ENCODE measurements at places on chromosomes 12 and 14. TPM values are rescaled to one million over a fixed set of nuclear protein-coding genes. Genes with fewer than 3 reads are reported as not detected.

Gene TEX22
- total RNA-seq, result 3.7 TPM

Gene SRGAP1
- total RNA-seq, result not detected

Gene RBP5
- 0.87 TPM for total RNA-seq

DNA sequence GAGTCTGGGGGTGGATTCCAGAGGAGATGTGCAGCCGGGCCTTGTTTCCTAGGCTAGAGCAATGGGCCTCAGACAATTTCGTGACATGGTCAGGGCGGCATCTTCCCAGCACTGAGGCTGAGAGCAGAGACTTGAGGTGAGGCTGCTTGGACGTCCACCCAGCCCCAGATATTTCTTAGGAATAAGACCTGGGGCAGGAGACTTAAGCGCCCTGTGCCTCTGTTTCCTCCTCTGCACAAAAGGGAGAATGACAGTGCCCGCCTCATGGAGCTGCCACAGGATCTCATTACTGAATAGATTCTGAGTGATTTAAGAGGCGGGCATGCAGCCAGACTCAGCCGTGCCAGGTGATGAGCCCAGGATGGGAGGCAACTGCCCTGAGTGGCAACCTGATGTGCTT is 297.9 kb upstream of the SFSWAP start:
- no peaks in the 10 kb centered on the region for H3K36me3 ChIP-seq
- H3K4me3 ChIP-seq, result no peak overlapping the region
- H3K4me1 ChIP-seq, result no peaks in the 10 kb centered on the region

DNA sequence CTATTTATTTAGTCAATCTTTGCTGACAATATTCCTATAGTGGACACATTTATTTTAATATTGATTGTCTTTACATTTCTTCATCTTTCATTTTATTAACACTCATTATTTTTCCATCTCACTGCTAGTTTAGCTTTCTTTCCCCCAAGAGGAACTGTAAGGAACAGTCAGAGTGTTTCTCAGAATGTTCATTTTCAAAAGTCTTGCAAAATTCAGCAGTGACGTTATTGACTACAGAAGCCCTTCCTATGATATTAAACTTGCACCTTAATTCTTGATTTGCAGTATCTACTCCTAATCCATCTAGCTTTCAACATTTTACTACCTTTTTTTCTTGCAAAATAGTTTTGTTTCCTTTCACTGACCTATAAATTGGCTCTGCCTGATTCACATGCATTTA is 13.0 kb downstream of the CLEC2B start:
- H3K27ac ChIP-seq, result no peak overlapping the region
- no peaks in the 10 kb centered on the region for H3K27me3 ChIP-seq
- no peak overlapping the region for H3K4me3 ChIP-seq
- H3K36me3 ChIP-seq, result peaks cover 73% of the 10 kb centered on the region
- no peak for DNase-seq
- H3K4me1 ChIP-seq, result peaks cover 16% of the 10 kb centered on the region

- H3K27ac ChIP-seq, result no peak overlapping the region
- H3K4me3 ChIP-seq, result no peak overlapping the region
- peaks cover 45% of the 10 kb centered on the region for H3K4me1 ChIP-seq
- peaks cover 2% of the 10 kb centered on the region for H3K36me3 ChIP-seq
- DNase-seq, result no peak
Measured at GRCh38 chr12:48973531-48973930, 2.0 kb upstream of the WNT10B start.

- peaks cover 52% of the 10 kb centered on the region for H3K27me3 ChIP-seq
- DNase-seq, result no peak
- H3K36me3 ChIP-seq, result no peaks in the 10 kb centered on the region
- H3K4me3 ChIP-seq, result no peak overlapping the region
- peaks cover 11% of the 10 kb centered on the region for H3K4me1 ChIP-seq
- H3K27ac ChIP-seq, result no peak overlapping the region
Measured at GRCh38 chr14:53964249-53964648, 7.6 kb upstream of the BMP4 start.

GRCh38 chr12:77795699-77796098 is 35.0 kb upstream of the NAV3 start:
- no peaks in the 10 kb centered on the region for H3K27me3 ChIP-seq
- DNase-seq, result no peak
- no peak overlapping the region for H3K27ac ChIP-seq
- H3K36me3 ChIP-seq, result no peaks in the 10 kb centered on the region

- no peak overlapping the region for H3K4me3 ChIP-seq
- H3K27ac ChIP-seq, result no peak overlapping the region
- no peaks in the 10 kb centered on the region for H3K27me3 ChIP-seq
- H3K36me3 ChIP-seq, result no peaks in the 10 kb centered on the region
Measured at GRCh38 chr12:127629066-127629820, 637.7 kb upstream of the TMEM132C start.

- H3K27me3 ChIP-seq, result no peaks in the 10 kb centered on the region
- H3K36me3 ChIP-seq, result no peaks in the 10 kb centered on the region
- H3K27ac ChIP-seq, result no peak overlapping the region
- no peaks in the 10 kb centered on the region for H3K4me1 ChIP-seq
Measured at GRCh38 chr12:5633106-5633505, 201.2 kb downstream of the NTF3 start.

DNA sequence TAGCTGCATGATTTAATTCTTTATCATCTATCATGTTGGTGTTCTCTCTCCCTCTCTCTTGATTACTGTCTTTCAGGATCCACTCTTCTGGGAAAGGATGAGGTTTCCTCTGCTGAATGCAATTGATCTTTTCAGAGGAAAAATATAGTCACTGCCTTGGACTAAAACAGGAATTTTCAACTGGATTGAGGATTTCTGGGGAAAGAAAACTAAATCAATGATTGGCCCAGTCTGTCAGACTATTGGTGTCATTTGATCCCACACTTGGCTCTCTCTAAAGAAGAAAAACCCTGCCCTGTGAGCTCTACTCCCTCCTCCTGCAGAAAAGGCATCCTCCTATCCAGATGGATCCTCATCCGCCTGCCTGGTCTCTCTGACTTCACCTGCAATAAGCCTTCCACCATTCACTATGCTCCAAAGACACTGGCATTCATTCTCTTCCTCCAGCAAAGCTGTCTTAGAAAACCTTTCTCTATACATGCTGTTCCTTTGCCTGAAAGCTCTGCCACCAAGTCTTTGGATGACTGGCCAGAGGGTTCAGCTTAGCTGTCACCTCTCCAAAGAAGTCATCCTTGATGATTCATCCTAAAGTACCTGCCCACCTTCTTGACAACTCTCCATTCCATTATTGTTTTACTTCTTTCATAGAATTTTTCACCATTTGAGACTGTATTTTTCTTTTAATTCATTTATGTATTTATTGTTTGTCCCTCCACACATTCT is 127.7 kb upstream of the CAND1 start:
- H3K4me3 ChIP-seq, result no peak overlapping the region
- no peak for DNase-seq
- H3K36me3 ChIP-seq, result no peaks in the 10 kb centered on the region
- H3K27me3 ChIP-seq, result peaks cover 13% of the 10 kb centered on the region

- no peak for DNase-seq
- peaks cover 5% of the 10 kb centered on the region for H3K4me1 ChIP-seq
- peaks cover 52% of the 10 kb centered on the region for H3K27me3 ChIP-seq
Measured at GRCh38 chr12:80709811-80710726, 2.6 kb downstream of the MYF6 start.
